ENCODE measurements at places on chromosomes 12 and 14. TPM values are rescaled to one million over a fixed set of nuclear protein-coding genes. Genes with fewer than 3 reads are reported as not detected.

CCDC197 gene
- not detected for total RNA-seq

KRT8 gene
- 42.0 TPM for total RNA-seq

POTEM gene
- not detected for total RNA-seq

LTBR gene
- total RNA-seq = 34.5 TPM

CD69 gene
- total RNA-seq = 4.6 TPM

SINHCAF gene
- total RNA-seq = 53.1 TPM

FKBP11 gene
- 8.3 TPM for total RNA-seq

AMDHD1 gene
- total RNA-seq = not detected

INSM2 gene
- not detected for total RNA-seq

KLRG1 gene
- total RNA-seq = 8.0 TPM

ARMH4 gene
- 18.2 TPM for total RNA-seq

CAPZA3 gene
- total RNA-seq = not detected

GMPR2 gene
- total RNA-seq = 102 TPM

MGAT2 gene
- total RNA-seq = 30.7 TPM

HOXC9 gene
- total RNA-seq = not detected

CCDC38 gene
- not detected for total RNA-seq

TMEM253 gene
- total RNA-seq = not detected

SELPLG gene
- 2.2 TPM for total RNA-seq

TAS2R9 gene
- not detected for total RNA-seq

RPGRIP1 gene
- total RNA-seq = 0.41 TPM

GSKIP gene
- 30.3 TPM for total RNA-seq

JAG2 gene
- 58.5 TPM for total RNA-seq

PLBD1 gene
- 16.9 TPM for total RNA-seq

C14orf132 gene
- 35.2 TPM for total RNA-seq

ARF3 gene
- total RNA-seq = 28.9 TPM

EVL gene
- total RNA-seq = 41.2 TPM

CELA1 gene
- total RNA-seq = not detected

PCED1B gene
- total RNA-seq = 0.31 TPM

CLEC2A gene
- not detected for total RNA-seq

PABPN1 gene
- total RNA-seq = 55.6 TPM

SLC25A47 gene
- not detected for total RNA-seq

KIF26A gene
- total RNA-seq = 14.0 TPM

DYNC1H1 gene
- total RNA-seq = 610 TPM

MYF6 gene
- 164 TPM for total RNA-seq

CLEC4A gene
- 1.9 TPM for total RNA-seq

PTHLH gene
- 3.4 TPM for total RNA-seq

SERPINA10 gene
- total RNA-seq = not detected

TM7SF3 gene
- 50.9 TPM for total RNA-seq

IKZF4 gene
- total RNA-seq = 7.3 TPM

E2F7 gene
- total RNA-seq = 7.1 TPM

PRICKLE1 gene
- total RNA-seq = 34.4 TPM

NUBPL gene
- 32.3 TPM for total RNA-seq

CLEC12A gene
- not detected for total RNA-seq

NEUROD4 gene
- total RNA-seq = not detected

OR4N5 gene
- not detected for total RNA-seq

TSPAN8 gene
- 0.51 TPM for total RNA-seq

CLEC14A gene
- 42.2 TPM for total RNA-seq

CACNA2D4 gene
- 3.2 TPM for total RNA-seq

TECPR2 gene
- 29.7 TPM for total RNA-seq

KRT7 gene
- 27.1 TPM for total RNA-seq

ZNF268 gene
- total RNA-seq = 26.9 TPM
